NCI-H1105 (cell line): ENCODE measurements at places on chromosomes 1 and 21.

DNA sequence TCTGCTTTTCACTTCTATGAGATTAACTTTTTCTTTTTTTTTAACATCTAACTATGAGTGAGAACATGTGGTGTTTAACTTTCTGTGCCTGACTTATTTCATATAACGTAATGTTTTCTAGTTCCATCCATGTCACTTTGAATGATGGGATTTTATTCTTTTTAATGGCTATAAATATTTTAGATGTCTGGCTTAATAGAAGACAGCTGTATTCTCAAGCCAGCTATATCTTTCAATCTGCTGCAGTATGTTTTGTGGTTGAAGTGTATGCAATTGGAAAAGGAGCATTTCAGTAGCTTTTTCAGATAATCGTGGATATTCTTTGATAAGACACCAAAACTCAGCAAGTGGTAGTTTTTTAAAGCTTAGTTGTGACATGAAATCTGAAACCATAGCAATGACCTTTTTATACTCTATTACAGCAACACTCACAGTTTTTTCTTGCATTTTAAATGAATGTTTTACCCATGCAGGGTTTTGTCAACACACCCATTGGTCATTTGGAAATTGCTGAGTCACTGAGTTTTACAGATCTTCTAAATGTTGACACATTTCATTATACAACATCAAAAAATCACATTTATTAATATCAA, 5.7 kb upstream of the SVBP start:
- DNase-seq: no peak

- no peak for DNase-seq
Observed at GRCh38 chr1:223780949-223781348, 64.8 kb downstream of the TP53BP2 start.

DNA sequence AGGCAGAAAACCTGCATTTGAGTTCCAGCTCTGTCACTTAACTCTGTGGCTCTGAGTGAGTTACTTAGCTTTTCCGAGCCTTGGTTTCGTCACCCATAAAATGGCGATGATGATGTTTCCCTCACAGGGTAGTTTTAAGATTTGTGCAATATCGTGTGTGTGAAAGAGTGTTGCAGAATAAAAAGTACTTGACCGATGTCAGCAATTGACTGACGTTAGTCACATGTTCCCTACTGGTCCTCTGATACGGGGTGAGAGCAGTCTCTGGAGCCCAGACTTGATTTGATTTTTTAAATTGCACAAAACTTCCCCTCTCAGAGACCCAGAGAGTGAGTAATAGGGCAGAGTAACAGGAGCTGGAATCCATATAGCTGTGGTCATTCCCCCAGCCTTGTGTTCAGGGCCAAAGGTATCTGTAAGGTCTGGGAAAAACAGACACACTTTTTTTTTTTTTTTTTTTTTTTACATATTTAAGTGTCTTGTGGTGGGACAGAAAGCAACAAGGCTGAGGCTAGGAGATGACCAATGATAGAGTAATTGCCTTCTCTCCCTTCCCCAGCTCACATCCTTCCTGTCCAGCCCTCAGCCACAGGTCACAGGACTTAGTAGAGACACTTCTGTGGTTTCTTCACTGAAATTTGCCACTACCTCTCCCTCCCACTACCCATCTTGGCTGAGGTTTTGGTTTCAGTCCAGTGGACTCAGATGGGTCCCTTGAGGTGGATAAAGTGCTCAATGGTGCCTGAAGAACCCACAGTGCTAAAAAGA, 2.0 kb downstream of the FCER1G start:
- no peak for DNase-seq

DNA sequence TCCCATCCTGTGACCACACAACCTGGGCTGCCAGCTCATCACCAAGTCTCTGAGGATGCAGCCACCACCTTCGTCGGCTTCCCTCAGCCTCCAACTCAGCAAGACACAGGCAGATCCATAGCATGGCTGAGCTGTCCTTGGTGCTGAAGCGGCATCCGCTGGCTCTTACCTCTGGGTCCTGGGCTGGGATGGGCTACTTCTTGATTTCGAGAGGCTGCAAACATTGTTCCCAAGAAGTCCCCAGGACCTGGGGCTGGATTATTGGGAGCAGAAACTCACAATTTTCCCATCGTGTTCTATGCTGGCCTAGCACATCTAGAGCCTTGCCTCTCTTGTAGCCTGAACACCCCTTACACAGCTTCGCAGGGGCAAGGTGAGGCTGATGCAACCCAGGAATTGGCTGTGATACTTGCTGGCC, 24.9 kb upstream of the C1QA start:
- no peak for DNase-seq

DNA sequence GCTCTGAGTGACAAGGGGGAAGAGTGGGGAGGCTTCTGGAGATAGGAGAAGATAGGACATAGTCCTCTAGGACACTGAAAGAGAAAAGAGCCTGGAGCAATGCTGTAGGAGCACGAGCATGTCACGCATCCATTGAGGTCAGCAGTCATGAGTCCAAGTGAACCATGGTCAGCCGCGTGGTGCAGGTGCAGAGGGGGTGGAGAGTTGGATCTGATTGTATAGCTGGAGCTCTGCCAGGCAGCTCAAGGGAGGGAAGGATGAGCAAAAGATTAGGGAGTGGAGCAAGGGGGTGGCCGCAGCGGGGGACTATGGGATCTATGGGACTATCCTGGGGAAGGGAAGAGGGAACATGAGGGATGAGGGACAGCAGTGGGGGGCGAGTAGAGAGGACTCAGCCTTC, 14.0 kb downstream of the PADI1 start:
- no peak for DNase-seq

DNA sequence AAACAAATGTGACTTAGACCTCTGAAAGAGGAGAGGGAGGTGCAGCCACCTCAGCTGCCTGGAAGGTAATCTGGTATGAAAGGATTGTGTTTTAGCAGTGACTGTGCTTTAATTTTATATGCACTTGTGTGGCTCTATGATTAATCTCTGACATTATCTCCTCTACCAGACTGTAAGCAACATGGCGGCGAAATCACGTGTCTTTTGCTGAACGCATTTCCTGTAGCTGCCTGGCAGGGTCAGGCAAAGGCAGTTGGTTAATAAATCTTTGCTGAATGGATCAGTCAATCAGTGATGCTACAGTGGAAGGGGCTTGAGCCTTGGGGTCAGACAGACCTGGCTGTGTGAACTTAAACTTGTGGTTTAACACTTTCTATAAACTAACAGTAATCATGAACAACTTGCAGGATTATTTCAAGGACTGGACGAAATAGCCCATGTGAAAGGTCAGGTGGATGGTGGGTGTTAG, 96.9 kb downstream of the ADSS2 start:
- no peak for DNase-seq
